Islet precursor cell (in vitro differentiated cells): ENCODE measurements at places on chromosomes 7 and 10.

GRCh38 chr7:135161669-135162068 lies 8.8 kb downstream of the CYREN start:
- DNase-seq = no peak

- DNase-seq = no peak
Observed at GRCh38 chr10:6271663-6272062, 68.9 kb downstream of the PFKFB3 start.

DNA sequence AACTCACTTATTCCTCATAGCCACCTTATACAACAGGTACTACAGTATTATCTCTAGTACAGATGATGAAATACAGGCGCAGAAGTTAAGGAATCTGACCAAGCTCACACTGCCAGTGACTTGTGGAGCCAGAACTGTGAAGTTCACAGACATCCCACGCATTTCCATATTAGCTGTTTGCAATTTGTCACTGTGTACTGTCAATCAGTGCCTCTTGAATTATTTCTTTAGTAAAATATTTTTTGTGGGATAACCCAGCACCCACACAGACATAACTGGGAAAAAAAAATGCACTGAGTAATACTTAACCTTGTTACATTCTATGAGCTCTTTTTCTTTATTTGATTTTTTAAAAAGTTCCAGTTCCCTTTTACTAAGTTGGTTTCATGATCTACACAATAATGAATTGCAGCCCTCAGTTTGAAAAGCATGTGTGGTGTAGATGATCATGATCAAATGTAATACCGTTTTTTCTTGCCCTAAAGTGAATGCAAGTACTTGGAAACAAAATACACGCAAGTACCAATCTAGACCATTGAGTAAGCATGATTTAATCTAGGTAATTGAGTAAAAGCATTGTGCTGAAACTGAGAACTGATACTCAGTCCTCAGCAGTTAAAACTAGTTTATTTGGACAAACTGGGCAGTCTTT lies 14.1 kb downstream of the CUL1 start:
- DNase-seq = no peak

GRCh38 chr10:69854511-69855345 lies 53.0 kb downstream of the COL13A1 start:
- no peak for DNase-seq

DNA sequence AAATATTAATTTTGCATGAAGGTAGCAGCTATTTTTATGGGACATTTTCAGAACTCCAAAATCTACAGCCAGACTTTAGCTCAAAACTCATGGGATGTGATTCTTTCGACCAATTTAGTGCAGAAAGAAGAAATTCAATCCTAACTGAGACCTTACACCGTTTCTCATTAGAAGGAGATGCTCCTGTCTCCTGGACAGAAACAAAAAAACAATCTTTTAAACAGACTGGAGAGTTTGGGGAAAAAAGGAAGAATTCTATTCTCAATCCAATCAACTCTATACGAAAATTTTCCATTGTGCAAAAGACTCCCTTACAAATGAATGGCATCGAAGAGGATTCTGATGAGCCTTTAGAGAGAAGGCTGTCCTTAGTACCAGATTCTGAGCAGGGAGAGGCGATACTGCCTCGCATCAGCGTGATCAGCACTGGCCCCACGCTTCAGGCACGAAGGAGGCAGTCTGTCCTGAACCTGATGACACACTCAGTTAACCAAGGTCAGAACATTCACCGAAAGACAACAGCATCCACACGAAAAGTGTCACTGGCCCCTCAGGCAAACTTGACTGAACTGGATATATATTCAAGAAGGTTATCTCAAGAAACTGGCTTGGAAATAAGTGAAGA lies 112.3 kb downstream of the CFTR start:
- DNase-seq = no peak

- DNase-seq = no peak
Observed at GRCh38 chr7:119931230-119931824, 341.6 kb upstream of the KCND2 start.

DNA sequence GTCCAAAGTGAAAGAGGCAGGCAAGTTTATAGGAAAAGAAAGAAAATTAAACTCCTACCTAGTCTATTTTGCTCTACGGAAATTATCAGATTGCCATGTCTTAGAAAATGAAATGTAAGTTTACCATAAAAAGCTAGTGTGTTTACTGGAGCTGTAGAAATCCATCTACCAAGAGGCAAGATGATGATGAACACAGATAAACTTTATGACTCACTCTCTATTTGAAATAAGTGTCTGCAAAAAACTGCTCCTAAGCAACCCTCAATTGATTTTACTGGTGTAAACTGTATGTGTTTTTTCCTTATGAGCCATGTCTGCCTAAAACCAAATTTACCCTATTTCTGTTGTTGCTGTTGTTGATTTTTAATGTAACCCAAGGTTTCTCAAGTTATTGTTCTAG lies 73.8 kb upstream of the TMEM106B start:
- no peak for DNase-seq

- peak; percentile 61 for DNase-seq
Observed at GRCh38 chr10:114767101-114767985, 54.2 kb upstream of the FHIP2A start.

DNA sequence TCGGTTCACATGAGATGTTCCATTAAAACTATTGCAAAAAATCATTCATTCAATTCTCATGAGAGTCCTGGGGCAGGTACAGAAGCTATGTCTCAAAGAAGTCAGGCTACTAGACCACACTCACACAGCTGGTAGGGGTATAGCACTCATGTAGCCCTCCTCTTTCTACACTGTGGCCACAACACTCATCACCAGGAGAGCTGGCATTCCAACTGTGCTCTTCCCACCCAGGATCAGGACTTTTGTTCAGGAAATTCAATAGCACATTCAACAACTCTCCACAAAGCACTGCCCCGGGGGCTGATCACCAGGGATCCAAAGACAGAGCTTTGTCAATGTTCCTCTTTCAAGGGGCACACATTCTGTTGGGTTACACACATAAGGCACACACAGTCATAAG lies 31.0 kb upstream of the C10orf90 start:
- peak; percentile 29 for DNase-seq

DNA sequence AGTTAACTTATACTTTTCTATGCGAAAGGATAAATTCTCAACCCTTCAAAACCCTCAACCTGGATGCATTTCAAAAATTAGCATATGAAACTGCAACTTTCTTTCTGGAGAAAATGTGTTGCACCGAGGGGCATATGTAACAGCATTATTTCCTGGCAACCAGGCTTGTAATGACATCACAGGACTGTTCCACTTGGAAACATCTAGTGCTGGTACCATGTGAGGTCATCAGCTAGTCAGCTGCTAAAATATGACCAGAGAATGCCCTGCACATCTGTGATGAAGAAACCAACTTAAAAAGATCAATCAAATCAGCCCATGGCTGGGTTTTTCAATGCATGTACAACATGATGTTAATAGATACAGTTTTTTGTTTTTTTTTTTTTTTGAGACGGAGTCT lies 40.0 kb downstream of the FGFR2 start:
- no peak for DNase-seq

- DNase-seq = no peak
Observed at GRCh38 chr7:48067475-48067874, 21.6 kb upstream of the UPP1 start.

- peak; percentile 55 for DNase-seq
Observed at GRCh38 chr7:44541028-44541869, at the start of gene NPC1L1. NPC1L1 (minus strand) TSS chr7:44541330; CDS start chr7:44541259, 71 bp downstream.

GRCh38 chr10:3624367-3624766 lies 160.6 kb downstream of the KLF6 start:
- peak; percentile 73 for DNase-seq

DNA sequence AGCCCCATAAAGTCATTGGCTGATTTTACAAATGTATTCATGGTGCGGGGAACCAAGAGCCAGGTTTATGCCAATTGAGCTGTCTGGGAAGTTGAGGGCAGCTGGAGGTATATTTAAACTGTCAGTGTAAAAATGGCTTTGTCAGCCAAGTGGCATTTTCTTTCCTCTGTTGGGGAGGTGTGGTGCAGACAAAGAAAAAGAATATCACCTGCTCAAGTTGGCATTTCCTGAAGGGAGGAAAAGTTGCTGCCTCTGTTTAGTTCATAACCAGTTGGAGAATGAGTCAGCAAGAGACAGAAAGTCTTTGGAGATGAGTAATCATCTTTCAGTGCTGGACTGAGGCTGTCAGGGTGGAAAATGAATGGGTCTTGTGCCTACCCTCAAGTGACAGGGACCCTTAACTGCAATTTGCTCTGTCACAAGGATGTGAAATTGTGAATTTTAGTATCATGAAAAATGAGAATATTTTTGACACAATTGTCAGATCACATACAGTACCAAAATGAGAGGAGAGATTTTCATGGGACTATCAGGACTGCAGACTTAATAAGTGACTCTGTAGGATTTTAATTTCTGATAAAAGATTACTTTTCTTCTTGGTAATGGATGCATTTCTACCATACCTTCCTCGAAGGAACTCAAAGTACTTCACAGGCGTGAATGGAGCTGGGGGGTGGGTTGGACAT lies 137.3 kb downstream of the ANLN start:
- peak; percentile 73 for DNase-seq

DNA sequence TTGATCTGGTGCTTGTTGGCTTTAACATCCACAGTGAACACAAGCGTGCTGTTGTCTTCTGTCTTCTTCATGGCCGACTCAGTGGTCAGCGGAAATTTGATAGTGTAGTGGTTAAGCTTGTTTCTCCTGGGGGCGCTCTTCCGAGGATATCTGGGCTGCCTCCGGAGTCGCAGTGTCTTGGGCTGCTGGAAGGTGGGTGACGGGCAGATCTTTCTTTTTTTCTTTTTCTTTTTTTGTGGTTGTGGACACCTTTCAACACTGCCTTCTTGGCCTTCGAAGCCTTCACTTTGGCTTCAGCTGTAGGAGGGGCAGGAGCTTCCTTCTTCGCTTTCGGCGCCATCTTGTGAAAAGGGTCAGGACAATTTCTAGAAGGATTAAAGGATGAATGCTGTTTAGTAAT lies 23.8 kb upstream of the RPA3 start:
- no peak for DNase-seq

DNA sequence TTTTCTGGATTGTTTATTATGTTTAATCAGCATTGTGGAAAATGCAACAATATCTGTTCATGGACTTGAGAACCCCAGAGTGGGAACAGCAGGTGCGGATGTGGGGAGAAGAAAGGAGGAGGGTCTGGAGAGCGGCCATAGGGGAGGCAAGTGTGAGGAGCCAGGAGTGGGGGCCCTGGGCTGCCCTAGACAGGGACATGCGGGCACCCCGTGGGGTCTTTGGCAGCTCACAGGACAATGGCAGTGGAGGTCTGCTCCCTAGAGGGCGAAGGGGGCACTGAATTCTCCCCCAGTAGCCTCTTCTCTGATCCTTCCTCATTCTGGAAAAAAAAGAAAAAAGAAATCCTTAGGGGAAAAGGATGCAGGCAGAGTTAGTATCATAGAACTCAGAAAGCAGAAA lies 8.9 kb downstream of the TMEM176B start:
- DNase-seq = no peak

DNA sequence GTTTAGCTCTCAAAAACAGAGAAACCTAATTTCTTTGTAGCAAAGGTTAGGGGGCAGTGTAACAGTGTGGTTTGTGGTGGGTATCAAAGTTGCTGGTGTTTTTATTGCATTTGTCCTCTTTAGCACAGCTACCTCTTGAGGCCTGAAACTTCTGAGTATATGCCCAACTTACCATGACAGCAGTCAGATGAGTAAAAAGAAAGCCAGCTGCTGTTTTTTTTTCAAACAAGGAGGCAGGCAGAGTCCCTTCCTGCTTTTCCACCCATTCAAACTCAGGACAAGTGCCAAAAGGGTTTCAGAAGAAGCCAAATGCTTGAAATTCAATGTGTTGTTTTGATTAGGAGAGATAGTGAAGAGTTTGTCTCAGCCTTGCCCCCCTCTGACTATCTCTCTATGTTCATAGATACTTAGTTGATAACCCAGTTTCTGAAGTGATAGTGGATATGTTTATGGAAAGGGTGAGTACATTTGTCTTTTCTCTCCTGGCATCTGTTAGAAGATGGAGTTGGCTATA lies 23.1 kb downstream of the GBF1 start:
- DNase-seq = no peak

DNA sequence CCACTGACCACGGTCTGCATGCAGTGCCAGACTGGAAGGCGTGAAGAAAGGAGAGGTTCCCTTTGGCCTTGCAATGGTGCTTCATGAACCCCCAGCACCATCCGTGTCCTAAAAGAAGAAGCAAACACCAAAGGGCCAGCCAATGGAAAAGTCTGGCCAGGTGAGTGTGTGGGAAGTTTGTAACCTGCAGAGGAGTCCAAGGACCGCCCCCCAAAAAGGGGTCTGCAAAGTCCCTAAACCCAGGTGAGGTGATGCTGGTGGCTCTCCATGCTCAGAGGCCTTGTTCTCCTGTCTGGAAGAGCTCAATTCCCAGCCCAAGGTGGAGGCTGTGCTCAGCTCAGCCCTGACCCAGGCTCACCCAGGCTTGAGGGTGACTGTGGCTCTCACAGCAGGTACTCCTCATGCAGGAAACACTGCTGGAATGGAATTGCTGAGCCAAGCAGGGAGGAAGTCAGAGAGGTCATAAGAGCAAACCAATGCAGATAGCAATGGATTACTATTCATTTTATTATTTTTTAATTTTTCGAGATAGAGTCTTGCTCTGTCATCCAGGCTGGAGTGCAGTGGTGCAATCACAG lies 52.4 kb upstream of the NANOS1 start:
- peak; percentile 30 for DNase-seq

- DNase-seq = peak; percentile 65
Observed at GRCh38 chr10:110553905-110554304, 13.6 kb upstream of the SMC3 start.

GRCh38 chr7:620056-620455 lies 100.4 kb upstream of the PDGFA start:
- DNase-seq = no peak

GRCh38 chr10:96321822-96322221 lies 17.6 kb downstream of the DNTT start:
- DNase-seq = peak; percentile 43

DNA sequence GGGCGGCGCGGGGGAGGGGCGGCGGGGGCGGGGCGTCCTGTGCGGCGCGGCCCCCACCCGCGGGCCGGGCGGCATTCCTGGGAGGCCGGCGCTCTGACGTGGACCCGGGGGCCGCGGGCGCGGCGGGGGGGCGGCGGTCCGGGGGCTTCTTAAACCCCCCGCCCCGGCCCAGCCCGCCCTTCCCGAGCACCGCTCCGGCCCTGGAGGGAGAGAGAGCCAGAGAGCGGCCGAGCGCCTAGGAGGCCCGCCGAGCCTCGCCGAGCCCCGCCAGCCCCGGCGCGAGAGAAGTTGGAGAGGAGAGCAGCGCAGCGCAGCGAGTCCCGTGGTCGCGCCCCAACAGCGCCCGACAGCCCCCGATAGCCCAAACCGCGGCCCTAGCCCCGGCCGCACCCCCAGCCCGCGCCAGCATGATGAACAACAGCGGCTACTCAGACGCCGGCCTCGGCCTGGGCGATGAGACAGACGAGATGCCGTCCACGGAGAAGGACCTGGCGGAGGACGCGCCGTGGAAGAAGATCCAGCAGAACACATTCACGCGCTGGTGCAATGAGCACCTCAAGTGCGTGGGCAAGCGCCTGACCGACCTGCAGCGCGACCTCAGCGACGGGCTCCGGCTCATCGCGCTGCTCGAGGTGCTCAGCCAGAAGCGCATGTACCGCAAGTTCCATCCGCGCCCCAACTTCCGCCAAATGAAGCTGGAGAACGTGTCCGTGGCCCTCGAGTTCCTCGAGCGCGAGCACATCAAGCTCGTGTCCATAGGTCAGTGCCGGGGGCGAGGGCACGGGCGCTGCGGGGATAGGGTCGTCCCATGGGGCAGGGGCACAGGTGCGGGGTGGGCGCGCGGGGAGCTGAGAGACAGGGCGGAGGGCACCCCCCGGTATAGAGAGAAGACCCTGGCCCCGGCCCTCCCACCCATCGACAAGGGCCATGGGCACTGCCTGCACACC lies at the start of gene FLNC:
TSS of gene FLNC (plus strand) at position 176 of the 947 bp plus-strand sequence. CDS start at position 408, 232 bp downstream.
- DNase-seq = peak; percentile 80

- no peak for DNase-seq
Observed at GRCh38 chr7:84677117-84677732, 482.6 kb upstream of the SEMA3A start.
